ENCODE measurements at places on chromosomes 16 and 17.

DNA sequence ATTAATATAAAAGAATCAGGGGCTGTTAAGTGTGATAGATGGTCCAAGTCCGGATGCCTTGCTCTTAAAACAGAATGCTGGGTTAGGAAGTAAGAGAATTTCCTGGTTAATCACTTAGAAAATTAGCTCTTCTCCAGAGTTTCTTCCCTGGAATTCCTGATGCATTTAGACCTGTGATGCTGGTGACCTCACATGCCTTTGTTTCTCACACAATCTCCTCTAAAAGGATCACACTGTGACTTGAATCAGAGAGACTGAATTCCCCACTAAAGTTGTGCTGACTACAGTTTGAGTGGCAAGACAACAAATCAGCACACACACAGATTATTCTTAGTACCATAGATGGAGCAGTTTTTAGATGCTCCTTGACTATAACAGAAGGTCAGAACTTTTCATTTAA is 4.4 kb upstream of the RNF43 start:
- no peak for DNase-seq

GRCh38 chr16:54493594-54493993 is 207.0 kb upstream of the IRX3 start:
- no peak for DNase-seq

DNA sequence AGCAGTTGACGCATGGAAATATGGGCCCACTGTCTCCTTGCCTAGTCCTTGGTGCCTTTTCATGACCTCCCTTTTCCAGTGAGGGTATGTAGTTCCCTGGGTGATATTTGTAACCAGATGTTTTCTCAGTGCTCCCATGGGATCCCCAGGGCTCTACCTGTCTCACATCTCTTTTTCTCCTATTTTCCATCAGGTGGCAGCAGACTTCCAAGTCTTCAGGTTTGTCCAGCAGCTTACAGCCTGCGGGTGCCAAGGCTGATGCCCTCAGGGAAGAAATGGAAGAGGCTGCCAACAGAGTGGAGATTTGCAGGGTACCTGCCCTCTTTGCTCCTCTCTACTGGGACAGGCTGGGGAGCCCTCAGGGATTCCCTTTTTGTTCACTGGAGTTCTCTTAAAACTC is 89.1 kb downstream of the ELAC2 start:
- DNase-seq: no peak

DNA sequence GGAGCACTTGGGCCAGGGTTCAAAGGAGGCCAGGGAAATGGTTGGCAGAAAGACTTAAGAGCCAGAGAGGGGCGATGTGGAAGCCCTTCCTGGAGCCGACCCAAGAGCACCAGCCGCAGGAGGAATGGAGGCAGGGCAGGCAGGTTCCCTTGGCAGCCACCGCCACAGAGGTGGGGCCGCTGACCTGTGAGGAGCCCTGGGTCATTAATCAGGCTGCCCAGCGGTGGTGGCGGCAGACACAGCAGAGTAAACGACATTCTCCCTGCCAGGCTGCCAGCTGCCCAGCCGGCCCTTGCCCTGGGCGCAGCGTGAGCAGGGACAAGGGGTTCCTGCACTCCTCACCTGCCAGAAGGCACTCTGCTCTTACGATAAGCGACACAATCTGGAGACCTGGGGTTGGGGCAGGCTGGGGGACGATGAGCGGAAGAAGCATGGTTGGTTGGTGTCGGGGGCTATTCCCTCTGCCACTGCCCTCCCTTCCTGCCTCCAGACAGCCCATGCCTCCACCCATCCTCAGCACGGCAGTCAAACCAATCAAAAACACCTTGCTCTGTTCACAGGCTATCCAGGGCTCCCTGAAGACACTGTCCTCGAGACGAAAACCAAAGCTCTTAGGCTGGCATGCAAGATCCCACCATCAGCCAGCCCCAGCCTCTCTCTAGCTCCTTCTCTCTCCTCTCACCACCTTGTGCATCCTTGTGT is 40.9 kb downstream of the PLXDC1 start:
- no peak for DNase-seq

GRCh38 chr17:72165192-72165866 is 44.5 kb downstream of the SOX9 start:
- DNase-seq: no peak

DNA sequence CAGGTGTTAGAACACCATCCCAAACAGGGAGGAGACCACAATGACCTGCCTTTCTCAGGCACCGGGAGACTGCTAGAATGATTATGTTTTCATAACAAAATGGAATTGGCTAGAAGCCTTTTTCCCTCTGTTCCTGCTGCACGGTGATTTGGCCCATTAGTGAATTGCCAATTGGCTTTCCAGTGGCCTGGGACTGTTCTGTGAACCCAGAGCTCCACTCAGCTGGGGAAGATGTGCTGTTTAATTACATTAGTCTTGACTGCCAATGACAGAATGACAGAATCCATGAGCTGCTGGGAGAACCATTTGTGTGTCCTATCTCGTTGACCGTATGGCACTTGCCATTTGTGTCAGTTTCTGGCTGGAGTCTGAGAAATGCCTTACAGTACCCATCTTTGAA is 242.9 kb downstream of the CDH11 start:
- no peak for DNase-seq

DNA sequence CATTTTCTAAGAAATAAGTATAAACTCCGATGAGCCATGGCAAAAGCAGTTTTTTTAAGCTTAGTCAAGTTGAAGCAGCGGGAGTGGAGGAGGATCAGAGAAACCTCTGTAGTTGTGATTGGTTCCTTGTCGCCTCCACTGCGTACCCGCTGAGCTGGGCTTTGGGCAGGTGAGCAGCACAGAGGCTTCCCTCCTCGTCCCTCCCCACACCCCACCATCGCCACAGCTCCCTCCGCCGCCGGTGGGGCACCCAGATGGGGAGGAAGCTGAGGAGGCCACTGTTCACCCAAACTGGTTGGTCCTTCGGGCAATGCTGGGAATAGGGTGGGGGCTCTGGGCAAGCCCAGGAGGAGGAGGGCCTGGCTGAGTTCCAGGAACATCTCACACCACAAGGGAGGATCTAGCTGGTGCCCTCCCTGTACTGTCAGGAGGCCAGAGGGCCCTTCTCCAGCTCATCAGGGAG is 5.2 kb upstream of the MRPL38 start:
- no peak for DNase-seq

GRCh38 chr17:68861602-68862001 is 93.6 kb downstream of the ABCA8 start:
- DNase-seq: no peak

GRCh38 chr16:78638371-78638770 is 538.9 kb downstream of the WWOX start:
- DNase-seq: no peak

DNA sequence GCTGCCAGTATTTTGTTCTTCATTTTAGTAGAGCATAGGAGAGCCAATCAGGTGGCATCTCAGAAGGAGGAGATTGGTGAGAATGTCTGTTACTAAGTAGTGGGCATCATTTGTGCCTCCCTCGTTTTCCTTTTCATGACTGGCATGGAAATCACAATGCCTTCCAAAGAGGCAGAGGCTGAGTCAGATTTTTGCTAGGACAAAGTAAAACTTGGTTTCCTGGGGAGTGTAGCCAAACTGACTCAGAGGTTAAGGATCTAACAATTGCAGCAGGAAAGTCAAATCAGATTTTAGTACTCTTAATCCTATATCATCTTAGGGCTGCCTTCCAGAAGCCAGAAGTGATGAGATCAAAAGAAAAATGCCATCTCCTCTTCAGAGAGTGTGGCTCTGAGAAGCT is 138.7 kb downstream of the ANKFN1 start:
- no peak for DNase-seq

DNA sequence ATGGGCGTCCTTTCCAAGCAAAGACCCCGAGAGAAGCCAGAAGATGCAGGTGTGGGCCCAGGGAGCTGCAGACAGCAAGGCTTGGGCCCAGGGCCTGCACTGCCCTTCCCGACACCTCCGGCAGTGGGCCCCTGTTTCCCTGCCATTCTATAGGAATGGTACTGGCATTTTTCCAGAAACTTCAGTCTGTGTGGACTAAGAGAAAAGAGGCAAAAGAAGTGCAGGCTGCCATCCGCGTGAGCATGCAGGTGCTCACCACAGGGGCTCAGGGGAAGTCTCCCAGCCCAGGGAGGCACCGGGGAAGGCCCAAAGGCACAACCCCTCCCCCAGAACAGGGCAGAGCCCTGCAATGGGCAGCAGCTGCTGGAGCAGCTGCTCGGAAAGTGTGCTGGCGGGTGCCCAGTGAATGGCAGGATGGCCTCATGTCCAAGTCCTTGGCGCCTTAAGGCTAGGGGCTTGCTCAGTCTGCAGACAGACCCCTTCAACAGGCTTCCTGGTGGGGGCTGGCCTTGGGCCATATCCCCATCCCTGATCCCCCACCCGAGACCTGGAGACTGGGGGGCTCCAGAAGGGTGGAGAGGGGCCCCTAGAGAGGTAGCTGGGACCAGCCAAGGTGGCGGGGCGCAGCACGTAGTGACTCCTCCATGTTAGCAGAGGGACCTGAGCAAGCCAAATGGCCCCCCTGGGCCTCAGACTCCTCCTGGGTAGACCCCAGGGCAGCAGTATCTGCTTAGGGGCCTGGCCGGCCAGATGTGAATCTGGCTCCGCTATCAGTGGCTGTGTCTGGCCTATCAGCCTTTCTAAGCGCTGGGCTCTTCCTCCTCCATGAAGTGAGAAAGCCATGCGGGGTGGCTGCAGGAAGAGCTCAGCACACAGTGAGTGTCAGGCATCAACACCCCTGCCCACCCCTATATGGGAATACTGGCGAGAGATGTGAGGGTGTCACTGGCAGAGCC is 6.7 kb upstream of the TPPP3 start:
- DNase-seq: no peak

Measured in activated CD8-positive, alpha-beta memory T cell treated with anti-CD3 and anti-CD28 coated beads for 48 hours (primary cell).